ENCODE measurements at places on chromosomes 12 and 14. TPM values are rescaled to one million over a fixed set of nuclear protein-coding genes. Genes with fewer than 3 reads are reported as not detected.
A peak's percentile ranks its signal among the peaks of the same experiment; 100 is the strongest.

GALC gene
- 14.4 TPM for total RNA-seq

BHLHE41 gene
- total RNA-seq = not detected

GLIPR1 gene
- total RNA-seq = 6.8 TPM

MUCL1 gene
- total RNA-seq = not detected

NDUFA12 gene
- 150 TPM for total RNA-seq

LBHD2 gene
- total RNA-seq = not detected

ISCU gene
- total RNA-seq = 88.6 TPM

PIK3C2G gene
- not detected for total RNA-seq

DNA sequence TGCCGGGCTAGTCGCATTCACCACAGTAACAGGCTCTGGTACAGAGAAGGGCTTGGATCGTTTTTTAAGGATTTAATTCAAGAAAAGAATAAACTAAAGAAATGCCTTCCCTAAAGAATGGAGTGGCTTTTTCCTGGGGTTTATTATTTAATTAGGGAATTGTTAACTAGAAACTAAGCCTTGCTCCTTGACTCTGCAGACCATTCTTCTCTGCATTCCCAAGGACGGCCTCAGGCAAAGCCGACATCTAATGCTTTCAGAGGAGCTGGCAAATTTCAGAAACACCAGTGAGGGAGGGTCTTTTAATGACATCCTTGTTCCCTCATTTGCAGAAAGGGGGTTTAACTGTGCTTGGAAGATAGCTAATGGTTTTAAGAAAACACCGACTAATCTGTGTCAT, 174.0 kb downstream of the EGLN3 start:
- H3K36me3 ChIP-seq = no peaks in the 10 kb centered on the region
- no peak overlapping the region for H3K27ac ChIP-seq
- H3K27me3 ChIP-seq = no peaks in the 10 kb centered on the region
- H3K4me1 ChIP-seq = no peaks in the 10 kb centered on the region
- DNase-seq = no peak
- H3K4me3 ChIP-seq = no peak overlapping the region

DNA sequence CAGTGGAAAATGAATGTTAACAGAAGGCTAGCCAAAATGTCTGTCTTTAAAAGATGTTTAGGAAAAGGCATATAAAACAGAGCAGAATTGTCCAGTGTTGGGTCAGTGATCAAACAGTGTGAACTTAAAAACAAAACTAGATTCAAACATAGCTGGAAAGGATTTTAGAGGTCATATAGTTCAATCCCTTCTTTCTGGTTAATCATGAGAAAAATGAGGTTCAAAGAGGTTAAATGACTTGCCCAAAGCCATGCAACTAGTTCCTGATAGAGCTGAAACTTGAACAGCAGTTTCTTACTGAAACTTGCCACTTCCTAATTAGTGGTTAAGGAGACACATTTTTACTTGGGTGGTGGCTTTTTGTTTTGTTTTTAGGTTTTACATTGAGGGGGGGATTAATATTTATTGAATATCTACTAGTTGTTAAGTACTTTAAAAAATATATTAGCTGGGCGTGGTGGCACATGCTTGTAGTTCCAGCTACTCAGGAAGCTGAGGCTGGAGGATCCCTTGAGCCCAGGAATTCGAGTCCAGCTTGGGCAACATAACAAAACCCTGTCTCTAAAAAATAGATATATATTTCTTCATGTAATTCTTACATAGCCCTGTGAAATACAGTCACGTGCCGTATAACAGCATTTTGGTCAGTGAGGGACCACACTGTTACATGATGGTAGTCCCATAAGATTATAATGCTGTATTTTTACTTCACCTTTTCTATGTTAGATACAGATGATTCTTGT, 20.4 kb downstream of the ACVR1B start:
- peaks cover 6% of the 10 kb centered on the region for H3K27me3 ChIP-seq
- peaks cover 69% of the 10 kb centered on the region for H3K4me1 ChIP-seq
- H3K36me3 ChIP-seq = peaks cover 13% of the 10 kb centered on the region
- H3K27ac ChIP-seq = peak overlapping the region; percentile 51
- DNase-seq = no peak
- H3K4me3 ChIP-seq = no peak overlapping the region

DNA sequence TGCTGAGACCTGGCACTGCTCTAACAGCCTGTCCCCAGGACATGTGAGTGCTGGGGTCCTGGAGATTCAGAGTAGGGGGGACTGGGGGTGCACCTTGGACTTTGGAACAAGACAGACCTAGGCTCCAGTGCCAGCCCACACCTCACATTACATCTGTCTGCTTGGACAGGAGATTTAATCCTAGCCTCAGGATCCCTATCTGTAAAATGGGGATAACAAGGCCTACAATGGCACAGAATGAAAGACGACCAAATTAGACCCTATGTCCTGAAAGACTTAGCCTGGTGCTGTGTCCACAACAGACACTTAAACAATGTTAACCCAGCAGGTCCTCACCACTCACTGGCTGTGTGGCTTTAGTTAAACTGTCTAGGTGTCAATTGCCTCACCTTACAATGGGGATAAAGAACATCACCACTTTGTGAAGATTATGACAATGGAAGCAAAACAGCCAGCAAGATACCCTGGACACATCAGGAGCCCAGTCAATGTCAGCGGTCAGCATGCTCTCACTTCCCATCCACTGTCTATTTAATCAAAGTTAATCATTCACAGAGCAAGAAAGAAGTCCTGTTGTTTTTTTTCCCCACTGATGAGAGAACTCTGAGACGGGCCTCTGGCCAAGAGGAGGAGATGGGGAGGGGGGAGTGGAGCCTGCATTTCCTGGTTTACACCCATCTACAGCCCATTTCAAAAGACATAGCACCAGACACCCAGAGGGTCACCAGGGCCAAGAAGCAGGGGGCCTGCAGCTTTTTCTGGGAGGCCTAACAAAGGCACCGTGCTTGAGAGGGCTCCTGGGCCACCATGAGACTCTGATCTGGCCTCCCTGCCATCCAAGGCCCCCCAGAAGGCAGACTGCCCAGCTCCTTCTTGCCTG, 40.6 kb downstream of the ACTN1 start:
- H3K27ac ChIP-seq = no peak overlapping the region
- no peaks in the 10 kb centered on the region for H3K27me3 ChIP-seq
- peaks cover 23% of the 10 kb centered on the region for H3K4me1 ChIP-seq
- H3K36me3 ChIP-seq = no peaks in the 10 kb centered on the region

- H3K27me3 ChIP-seq = peaks cover 4% of the 10 kb centered on the region
- H3K4me3 ChIP-seq = no peak overlapping the region
- DNase-seq = no peak
- no peak overlapping the region for H3K27ac ChIP-seq
These were observed 246.2 kb downstream of the SEC23A start for GRCh38 chr14:38856798-38857197.

DNA sequence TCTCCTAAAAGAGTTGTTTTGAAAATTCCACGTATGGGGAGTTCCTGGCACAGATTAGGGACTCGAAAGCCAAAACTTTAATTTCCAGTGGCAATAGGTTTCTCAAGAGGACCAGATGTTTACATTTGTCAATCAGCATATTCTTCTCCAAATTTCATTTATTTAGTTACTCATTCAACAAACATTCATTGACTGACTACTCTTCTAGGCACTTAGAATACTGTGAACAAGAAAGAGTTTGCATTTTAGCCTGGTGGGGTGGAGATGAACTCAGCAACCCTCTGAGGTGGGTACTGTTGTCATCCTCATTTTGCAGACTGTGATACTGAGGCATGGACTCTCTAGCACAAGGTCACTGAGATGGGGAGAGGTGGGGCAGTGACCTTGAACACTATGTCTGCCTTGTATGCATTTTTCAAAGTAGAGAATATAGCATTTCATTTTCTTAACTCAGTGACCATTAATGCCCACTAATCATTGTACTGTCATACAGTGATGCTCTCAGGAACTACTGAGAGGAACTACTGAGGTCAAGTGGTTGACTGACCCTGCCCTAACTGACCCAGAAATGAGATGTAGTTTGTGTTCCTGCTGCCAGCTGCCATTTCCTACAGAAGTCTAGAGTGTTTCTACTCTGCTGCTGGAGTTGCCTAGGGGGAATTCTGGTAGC, 2.2 kb downstream of the L3HYPDH start:
- H3K4me1 ChIP-seq = peaks cover 47% of the 10 kb centered on the region
- H3K27me3 ChIP-seq = no peaks in the 10 kb centered on the region
- H3K4me3 ChIP-seq = peak overlapping the region; percentile 92
